ENCODE measurements at places on chromosomes 3 and 15. TPM values are rescaled to one million over a fixed set of nuclear protein-coding genes. Genes with fewer than 3 reads are reported as not detected.

Gene TUSC7
- total RNA-seq: not detected

GRCh38 chr3:64809086-64809485 is 121.3 kb upstream of the ADAMTS9 start:
- DNase-seq: no peak

Gene SACM1L
- 29.6 TPM for total RNA-seq

DNA sequence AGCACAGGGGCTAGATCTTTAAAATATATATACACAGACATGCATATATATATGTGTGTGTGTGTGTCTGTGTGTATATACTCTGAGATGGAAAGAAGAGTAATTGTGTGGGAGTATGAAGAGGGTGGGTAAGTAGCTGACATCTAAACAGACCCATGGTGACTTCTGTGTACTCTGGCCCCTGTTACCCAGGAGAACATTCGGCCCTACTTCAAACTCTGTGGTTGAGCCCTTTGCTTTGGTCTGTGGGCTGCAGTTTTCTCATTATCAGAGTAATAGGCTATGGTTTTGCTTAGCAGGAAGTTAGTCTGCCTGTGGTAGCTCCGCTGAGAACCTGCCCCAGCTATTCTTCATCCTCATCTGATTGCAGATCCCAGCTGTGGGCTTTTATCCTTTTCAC is 141.4 kb downstream of the RBPMS2 start:
- DNase-seq: no peak

DNA sequence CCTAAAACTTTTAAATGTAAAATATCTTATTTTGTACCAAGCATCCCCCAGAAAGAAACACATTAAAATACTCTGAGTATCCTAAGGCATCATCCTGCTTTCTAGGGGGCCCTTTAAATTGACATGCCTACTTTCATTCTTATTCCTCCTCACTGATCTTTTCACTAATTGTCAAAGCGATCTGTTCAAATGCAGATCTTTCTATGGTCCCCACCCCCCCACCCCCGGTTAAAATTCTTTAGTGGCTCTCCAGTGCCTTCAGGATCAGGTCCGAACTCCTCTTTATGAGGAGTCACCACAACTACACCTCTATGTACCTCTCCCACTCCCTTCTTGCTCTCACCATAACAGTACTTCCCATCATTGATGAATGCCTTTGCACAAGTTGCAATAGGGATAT is 19.2 kb upstream of the TFDP2 start:
- no peak for DNase-seq

- no peak for DNase-seq
Measured at GRCh38 chr3:117234331-117234730, 524.8 kb downstream of the TUSC7 start.

Gene TMOD2
- 8.3 TPM for total RNA-seq

DNA sequence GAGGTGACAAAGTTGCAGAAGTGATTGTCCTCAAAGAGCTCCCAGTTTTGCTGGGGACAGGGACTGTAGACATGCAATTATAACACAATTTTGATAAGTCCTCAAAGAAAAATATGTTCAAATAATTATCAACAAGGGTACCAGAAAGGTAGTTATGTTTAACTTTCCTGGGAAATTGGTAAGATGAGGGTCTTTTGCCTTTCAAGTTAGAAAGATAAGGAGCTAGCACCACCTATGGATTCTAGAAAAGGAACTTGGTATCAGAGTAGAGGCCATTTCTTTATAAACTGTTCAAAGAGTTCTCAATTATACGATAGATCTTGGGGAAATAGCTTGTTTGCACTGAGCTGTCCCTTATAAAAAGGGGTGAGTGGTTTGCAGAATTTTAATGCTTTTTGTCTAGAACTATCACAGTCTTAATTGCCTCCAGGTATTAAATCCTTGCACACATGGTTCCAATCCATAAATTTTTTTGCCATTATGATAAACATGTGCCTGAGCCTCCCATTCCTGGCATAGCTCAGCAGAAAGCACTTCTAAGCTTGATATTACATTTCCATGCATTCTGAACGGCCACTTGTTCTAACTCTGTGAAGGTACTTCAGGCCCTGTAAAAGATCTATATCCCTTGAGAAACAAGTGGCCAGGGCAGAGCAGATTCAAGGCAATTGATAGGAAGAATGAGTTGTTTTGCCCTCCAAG is 247.5 kb upstream of the LRIG1 start:
- no peak for DNase-seq

Gene CNTN6
- 0.16 TPM for total RNA-seq

Gene CCNL1
- total RNA-seq: 41.7 TPM
